Activated T-cell treated with anti-CD3 and anti-CD28 coated beads for 24 hours (primary cell): ENCODE measurements at places on chromosomes 1 and 21.

DNA sequence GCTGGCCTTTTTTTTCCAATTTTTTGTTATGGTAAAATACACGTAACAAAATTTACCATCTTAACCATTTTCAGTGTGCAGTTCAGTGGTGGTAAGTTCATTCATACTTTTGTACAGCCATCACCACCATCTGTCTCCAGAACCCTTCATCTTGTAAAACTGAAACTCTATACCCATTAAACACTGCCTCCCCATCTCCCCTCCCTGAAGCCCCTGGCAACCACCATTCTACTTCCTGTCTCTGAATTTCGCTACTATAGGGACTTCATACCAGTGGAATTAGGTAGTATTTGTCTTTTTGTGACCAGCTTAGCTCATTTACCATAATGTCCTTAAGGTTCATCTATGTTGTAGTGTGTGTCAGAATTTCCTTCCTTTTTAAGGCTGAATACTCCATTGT lies 8.7 kb downstream of the PKNOX1 start:
- no peak for DNase-seq

GRCh38 chr21:32007456-32007855 lies 134.6 kb downstream of the HUNK start:
- DNase-seq = no peak

- no peak for DNase-seq
These were observed 171.8 kb downstream of the TOMM20 start for GRCh38 chr1:234956821-234957329.

GRCh38 chr1:2019571-2020309 lies 595 bp downstream of the GABRD start:
- DNase-seq = no peak

DNA sequence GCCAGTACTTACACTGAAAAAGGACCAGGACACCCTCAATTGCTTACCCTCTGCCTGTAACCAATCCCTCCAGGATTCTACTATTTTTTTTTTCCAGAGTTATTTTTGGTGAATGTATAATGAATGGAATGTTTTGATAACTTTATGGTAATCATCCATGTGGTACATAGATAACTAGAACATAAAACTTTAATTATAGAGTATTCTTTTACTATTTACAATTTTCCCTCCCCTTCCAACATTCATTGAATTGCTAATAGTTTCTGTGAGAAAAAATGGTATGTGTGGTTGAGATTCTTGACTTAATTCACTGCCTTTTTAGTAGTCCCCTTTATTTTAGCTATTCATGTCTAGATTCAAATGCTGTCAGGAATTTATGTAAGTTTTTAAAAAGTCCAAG lies 164.6 kb downstream of the CYYR1 start:
- DNase-seq = no peak

DNA sequence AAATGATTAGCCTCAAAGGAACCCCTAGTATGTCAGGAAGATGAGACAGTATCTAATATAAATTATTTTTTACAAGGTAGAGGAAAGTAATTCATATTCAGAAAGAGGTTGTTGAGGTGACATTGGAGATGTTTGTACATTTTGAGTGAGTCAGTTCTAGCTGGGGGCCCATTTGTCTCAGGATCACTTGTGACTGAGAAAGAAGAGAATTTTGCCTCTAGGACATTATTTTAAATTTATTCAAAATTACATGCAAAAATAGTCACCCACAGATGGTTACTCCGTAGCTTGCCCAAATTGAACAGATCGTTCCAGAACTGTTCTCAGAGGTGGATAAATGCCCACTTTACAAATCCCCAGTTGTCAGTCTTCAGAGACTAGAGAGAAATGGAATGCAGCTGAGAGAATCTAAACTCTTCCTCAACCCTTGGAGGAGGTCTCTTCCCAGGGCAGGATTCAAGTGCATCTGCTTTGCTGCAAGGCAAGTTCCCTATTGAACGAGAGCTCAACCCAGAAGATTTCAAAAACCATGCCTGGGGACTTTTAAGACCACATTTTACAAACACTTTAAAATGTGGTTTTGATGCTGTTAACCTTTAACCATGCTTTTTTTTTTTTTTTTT lies 987.8 kb upstream of the ADAMTS5 start:
- DNase-seq = no peak

DNA sequence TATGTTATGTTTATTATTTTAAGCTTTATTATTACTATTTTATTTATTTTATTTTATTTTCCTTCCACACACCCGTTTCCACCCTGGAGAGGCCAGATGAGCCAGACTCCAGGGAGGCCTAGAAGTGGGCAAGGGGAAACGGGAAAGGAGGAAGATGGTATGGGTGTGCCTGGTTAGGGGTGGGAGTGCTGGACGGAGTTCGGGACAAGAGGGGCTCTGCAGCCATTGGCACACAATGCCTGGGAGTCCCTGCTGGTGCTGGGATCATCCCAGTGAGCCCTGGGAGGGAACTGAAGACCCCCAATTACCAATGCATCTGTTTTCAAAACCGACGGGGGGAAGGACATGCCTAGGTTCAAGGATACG lies 468 bp upstream of the MX1 start:
- no peak for DNase-seq

- DNase-seq = no peak
These were observed 33.5 kb upstream of the SSBP3 start for GRCh38 chr1:54439550-54440223.

DNA sequence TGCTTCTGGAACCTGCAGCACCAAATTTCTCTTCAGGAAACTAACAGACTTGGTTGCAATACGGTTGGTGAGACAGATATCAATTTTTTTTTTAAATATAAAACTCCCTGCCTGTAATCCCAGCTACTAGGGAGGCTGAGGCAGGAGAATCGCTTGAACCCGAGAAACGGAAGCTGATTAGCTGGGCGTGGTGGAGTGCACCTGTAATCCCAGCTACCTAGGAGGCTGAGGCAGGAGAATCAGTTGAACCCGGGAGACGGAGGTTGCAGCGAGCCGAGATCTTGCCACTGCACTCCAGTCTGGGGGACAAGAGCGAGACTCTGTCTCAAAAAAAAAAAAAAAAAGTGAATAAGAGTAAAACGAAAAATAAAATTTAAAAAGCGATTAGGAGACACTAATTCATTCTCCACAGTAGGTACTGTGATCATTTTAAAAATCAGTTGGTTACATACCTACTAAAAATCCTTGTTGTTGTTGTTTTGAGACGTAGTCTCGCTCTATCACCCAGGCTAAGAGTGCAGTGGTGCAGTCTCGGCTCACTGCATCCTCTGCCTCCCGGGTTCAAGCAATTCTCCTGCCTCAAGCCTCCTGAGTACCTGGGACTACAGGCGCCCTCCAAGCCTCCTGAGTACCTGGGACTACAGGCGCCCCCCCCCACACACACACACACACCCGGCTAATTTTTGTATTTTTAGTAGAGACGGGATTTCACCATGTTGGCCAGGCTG lies 796 bp upstream of the RBM8A start:
- no peak for DNase-seq

GRCh38 chr1:37404711-37405110 lies 69.7 kb upstream of the ZC3H12A start:
- no peak for DNase-seq

DNA sequence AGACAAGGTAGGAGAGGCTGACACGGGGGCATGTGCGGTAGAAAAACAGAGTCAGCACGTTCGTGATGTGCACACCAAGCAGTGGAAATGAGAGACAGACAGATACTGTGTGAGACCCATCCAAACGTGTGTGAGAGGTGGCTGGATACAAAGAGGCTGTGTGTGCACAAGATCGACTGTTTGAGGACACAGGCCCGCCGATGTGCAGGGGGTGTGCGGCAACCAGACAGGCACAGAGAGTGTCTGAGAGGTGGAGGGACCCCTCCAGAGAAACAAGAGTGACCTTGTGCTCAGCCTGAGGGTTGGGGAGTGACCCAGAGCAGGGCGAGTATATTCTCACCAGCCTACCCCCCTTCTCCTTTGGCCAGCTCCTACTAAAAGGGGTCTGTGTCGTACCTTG lies 97.8 kb upstream of the IPO9 start:
- no peak for DNase-seq

- no peak for DNase-seq
These were observed 274.1 kb downstream of the TRABD2B start for GRCh38 chr1:47722909-47723580.

DNA sequence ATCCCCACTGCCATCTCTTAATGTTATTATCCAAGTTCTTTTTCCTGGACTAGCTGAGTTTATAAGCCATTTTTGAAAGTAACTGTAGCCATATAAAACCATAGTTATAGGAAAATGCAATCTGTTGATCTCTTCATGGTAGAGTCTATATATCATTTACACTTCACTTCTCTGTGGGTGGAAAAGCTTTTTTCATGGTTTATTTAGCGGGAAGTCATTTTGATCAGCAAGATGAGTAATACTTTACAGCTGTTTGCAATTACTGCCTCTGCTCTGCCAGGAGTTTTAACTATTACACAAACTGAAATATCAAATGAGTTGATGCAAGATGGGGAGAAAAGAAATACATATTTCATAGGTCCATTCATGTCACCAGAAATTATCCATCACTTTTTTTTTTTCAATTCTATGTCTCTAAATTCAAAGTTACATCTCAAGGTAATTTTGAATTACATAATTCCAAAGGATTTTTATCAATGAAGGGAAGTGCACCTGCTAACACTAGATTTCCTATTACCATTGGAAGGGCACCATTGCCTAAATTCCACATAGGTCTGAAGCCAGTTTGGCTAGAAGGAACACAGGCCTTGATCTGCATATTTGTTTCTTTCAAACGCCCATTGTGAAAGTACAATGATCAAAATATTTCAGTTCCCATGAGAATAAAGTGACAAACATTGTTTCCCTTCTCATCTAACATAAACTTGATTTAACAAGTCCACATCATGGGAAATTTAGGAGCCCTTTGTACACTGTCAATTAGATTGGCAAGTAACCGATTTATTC lies 296.7 kb downstream of the ZNF326 start:
- DNase-seq = no peak

DNA sequence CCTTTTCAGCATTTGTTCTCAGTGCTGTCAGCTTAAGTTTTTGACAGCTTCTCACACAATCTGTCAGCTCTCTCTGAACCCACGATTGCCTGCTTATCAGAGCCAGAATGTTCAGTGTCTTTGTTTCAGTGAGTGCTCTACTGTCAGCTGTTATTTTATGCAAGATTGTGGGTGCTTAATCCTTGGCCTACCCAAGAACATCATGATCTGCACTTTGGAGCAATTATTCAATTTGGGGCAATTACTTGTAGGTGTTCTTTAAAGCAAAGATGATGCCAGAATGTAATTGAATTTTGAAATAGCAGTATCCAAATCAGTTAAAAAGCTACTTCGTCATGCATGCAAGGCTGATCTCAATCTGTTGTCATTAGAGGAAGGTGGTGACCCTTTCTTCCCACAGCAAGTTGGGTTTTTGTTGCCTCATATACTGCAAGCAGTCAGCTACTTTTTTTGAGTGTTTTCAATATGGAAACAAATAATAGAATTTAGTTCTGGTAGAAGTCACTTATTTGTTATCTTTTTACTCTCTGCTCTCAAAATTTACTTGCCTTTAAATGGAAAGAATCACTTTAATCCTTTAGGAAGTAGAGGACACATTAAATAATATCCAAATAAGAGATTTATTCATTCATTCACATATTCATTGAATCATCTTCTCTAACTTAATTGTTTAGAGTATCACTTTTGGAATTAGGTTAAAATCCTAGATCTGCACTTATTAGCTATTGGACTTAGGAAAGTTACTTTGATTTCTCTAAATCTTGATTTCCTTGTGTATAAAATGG lies 253.5 kb upstream of the CACYBP start:
- no peak for DNase-seq

GRCh38 chr1:87578464-87578863 lies 249.8 kb downstream of the LMO4 start:
- no peak for DNase-seq

DNA sequence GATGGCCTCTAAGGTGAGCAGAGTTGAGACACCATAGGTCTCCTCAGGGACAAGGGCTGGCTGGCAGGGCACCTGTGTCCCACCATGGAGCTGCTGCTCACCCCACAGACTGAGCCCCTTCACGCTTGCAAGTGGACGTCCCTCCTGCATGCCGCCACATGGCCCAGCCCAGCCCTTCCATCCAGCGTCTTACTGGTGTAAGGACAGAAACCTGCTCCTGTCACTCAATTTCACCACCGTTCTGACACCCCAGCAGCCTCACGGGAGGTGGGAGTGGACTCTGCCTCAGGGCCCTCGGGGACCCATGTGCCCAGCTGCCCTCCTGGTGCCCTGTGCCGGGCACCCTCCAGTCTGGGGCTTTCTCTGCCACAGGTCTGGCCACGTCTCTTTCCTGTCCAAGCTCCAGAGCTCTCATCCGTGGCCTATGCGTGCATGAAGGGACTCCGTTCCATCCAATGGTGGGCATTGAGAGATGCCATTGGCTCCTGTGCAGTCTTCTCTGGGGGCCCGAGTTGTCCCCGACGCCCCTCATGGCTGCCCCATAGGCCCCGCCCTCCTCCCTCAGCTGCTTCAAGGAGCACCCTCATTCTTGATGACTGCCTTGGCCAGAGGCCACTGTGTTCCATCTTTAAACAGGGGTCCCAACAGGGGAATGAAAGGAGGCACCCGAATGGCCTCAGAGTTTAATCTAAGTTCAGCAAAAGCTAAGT lies 42.6 kb upstream of the COL6A1 start:
- DNase-seq = no peak
